ENCODE measurements at places on chromosomes 16 and 17.

DNA sequence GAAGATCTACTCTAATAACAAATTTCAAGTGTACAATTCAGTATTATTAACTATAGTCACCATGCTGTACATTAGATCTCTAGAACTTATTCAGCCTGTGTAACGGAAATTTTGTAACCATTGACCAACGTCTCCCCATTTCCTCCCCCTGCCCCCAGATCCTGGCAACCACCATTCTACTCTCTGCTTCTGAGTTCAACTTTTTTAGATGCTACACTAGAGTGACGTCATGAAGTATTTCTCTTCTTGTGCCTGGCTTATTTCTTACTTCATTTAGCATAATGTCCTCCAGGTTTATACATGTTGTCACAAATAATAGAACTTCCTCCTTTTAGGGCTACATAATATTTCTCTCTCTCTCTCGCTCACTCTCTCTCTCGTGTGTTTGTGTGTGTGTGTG lies 157.5 kb downstream of the ANKFN1 start:
- no peak for DNase-seq

GRCh38 chr16:61770301-61770700 lies 265.9 kb downstream of the CDH8 start:
- no peak for DNase-seq

GRCh38 chr16:78745108-78746019 lies 645.9 kb downstream of the WWOX start:
- no peak for DNase-seq

DNA sequence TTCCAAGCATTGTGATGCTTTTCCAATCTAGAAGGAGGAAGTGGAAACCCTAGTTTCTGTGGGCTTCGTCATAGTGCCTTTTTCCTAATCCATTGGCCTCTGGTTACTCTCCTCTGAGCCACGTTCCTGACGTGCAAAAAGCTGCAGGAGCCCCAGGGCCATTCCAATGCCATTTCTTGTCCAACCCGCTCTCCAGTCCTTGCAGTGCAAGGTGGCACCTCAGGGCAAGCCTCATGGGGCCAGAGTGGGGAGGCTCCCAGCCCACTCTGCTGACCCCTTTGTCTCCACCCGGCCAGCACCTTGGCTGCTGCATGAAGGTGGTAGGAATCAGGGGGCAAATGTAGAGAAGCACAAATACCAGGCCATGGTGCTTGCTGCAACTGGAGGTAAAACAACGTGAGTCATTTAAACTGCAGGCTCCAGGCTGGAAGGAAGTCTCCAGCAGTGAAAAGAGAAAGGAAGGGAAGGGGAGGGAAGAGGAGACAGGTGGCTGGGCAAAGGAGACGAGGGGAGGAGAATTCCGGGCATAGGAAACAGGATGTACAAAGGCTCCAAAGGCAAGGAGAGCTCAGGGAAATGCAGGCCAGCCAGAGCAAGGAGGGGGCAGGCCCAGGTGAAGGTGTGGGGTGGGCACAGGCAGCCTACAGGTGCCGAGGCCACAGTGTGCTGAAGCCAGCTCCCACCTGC lies 168.2 kb upstream of the TNRC6C start:
- DNase-seq: no peak

GRCh38 chr16:75575958-75576357 lies 9.8 kb downstream of the GABARAPL2 start:
- peak; percentile 64 for DNase-seq

DNA sequence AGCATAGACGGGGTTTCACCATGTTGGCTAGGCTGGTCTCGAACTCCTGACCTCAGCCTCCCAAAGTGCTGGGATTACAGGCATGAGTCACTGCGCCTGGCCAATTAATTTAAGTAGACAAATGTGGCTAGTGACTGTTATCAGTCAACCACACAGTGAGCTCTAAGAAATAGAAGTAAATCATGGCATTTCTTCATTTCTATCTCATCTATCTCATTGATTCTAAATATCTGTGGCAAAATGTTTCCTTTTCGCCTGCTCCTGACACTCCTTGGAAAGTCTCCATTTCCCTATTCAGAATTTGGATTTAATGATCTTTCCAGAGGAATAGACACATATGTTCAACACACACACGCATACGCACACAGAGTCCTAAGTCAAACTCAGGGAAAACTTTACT lies 81.3 kb downstream of the HIC1 start:
- no peak for DNase-seq

GRCh38 chr17:73698966-73699365 lies 54.7 kb upstream of the SDK2 start:
- no peak for DNase-seq

- DNase-seq: no peak
Measured at GRCh38 chr16:70612931-70613330, 33.4 kb upstream of the IL34 start.

GRCh38 chr17:33689725-33690124 lies 396.6 kb upstream of the ASIC2 start:
- DNase-seq: no peak

GRCh38 chr17:3475812-3476610 lies at the start of gene ASPA:
TSS of gene ASPA (plus strand) at chr17:3475997. CDS start at chr17:3476160, 163 bp downstream.
- peak; percentile 59 for DNase-seq

DNA sequence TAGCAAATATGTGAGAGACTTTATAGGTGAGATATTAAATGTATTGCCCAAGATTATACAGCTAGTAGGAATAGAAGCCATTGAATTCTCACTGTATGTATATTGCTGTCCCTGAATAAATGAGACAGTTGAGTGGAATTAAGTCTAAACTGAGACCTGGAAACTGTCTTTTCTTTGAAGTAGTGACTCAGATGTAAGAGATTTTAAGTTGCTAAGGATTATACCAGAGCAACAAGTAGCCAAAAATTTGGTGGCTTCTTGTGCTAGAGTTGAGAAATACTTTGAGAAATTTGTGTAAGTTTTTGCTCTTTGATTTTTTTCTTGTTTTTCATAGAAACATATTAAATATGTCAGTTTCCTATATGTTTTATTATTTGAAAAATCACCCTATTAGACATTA lies 58.7 kb downstream of the TANC2 start:
- DNase-seq: no peak

DNA sequence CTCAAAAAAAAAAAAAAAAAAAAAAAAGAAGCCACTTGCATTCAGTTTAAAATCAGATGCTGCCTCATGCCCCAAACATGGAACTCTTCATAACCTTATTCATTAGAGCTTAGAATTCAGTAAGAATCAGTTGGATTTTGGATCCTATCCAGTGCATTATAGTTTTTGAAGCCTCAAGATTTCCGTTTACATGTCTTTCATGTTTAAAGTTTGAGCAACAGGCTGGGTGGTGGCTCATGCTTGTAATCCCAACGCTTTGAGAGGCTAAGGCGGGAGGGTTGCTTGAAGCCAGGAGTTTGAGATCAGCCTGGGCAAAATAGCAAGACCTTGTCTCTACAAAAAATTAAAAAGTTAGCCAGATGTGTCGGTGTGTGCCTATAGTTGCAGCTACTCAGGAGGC lies 55.0 kb downstream of the SNTB2 start:
- DNase-seq: no peak

- DNase-seq: no peak
Measured at GRCh38 chr16:48082516-48082915, 73.3 kb downstream of the ABCC12 start.

DNA sequence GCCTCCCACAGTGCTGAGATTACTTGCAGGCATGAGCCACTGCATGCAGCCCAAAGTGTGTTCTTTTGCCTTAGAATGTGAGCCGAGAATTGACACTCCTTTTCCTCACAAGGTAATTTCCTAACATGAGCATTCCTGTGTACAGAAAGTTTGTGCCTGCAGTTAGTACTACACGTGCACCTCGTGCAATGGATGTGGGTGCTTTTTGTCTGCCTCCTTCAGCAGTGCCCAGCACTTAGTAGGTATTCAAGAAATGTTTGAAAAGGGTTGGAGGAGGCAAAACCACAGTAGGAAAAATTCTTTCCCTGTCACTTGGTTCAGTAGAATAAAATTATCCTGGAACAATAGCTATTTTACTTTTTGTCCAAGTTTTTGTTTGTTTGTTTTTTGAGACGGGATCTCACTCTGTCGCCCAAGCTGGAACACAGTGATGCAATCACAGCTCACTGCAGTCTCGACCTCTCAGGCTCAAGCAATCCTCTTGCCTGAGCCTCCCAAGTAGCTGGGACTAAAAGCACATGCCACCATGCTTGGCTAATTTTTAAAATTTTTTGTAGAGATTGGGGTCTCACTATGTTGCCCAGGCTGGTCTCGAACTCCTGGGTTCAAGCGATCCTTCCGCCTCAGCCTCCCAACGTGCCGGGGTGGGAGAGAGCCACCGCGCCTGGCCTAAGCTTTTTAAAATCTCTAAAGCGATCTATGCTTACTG lies 2.4 kb downstream of the NDE1 start:
- no peak for DNase-seq

GRCh38 chr17:64252831-64253230 lies 10.2 kb downstream of the TEX2 start:
- no peak for DNase-seq

DNA sequence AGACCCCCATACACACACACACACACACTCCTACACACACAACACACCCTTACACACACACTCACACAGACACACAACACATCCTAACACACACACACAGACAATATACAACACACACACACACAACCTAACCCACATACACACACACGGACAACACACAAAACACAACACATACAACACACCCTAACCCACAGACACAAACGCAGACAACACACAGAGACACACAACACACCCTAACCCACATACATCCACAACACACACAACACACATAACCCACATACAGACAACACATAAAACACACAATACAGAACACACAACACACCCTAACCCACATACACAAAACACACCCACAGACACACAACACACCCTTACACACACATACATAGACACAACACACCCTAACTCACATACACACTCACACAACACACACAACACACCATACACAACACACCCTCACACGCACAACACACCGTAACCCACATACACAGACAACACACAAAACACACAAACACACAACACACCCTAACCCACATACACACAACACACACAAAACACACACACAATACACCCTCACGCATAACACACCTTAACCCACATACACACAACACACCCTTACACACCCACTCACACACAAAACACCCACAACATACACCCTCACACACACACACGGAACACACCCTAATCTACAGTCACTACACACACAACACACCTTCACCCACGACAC lies 4.4 kb downstream of the ASGR1 start:
- no peak for DNase-seq

- DNase-seq: no peak
Measured at GRCh38 chr17:38815576-38816193, 9.4 kb downstream of the CWC25 start.

DNA sequence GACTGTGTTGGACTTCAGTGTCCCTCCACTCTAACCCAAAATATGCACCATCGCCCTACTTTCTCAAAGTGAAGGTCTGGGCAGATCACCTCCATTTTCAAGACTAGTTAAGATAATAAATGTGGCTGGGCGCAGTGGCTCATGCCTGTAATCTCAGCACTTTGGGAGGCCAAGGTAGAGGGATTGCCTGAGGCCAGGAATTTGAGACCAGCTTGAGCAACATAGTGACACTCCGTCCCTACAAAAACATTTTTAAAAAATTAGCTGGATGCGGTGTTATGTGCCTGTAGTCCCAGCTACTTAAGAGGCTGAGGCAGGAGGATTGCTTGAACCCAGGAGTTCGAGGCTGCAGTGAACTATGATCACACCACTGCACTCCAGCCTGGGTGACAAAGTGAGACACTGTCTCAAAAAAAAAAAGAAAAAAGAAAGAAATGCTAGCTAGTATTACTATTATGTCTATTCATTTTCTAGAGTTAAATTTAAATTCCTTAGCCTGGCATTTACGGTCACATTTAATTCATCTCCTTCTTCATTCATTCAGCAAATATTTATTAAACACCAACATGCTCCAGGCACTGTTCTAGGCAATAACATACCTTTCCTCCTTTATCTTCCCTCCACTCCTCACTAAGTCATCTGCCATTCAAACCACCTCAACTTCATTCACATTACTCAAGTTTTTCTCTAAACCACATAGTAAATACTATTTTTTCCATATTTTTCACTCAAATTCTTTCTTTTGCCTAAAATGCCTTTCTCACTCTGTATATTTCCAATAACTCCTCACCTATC lies 96.1 kb upstream of the XYLT1 start:
- DNase-seq: no peak
